ENCODE measurements at places on chromosomes 5 and 9.
A peak's percentile ranks its signal among the peaks of the same experiment; 100 is the strongest.

DNA sequence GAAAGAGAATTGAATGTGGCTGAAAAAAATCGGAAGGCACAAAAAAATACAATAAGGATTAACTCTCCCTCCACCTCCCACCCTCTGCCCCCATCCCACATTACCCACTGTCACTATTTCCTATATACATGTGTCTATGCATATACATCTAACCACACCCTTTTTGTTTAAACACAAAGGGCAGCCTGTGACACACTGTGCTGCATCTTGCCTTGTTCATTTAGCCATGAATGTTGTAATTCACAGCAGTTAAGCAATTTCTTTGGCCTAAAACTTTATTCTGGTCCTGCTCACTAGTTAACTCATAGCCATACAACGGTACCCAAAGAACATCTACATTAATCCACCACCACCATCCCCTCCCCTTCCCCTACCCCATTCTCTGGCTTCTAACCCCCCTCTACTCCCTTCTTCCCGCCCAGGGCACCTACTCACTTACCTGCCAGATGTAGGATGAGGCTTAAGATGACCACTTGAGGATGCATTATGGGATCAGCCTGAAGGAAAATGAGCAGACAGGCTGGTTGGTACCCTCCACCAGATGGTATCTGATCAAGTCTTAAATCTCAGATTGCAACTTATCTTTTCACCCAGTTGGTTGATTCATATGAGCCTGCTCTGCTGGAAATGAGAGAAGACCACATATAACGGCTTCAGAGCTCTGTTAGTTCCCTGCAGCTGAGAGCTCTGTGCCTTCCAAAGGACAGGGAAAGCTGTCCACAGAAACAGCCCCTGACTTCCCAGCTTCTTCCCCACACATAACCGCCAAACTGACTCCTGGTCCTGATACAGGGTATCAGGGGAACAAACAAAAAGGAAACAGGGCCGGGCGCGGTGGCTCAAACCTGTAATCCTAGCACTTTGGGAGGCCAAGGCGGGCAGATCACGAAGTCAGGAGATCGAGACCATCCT lies 1.2 kb downstream of the HAVCR1 start:
- no peak for DNase-seq

GRCh38 chr9:23552876-23553601 lies 273.0 kb downstream of the ELAVL2 start:
- no peak for DNase-seq

DNA sequence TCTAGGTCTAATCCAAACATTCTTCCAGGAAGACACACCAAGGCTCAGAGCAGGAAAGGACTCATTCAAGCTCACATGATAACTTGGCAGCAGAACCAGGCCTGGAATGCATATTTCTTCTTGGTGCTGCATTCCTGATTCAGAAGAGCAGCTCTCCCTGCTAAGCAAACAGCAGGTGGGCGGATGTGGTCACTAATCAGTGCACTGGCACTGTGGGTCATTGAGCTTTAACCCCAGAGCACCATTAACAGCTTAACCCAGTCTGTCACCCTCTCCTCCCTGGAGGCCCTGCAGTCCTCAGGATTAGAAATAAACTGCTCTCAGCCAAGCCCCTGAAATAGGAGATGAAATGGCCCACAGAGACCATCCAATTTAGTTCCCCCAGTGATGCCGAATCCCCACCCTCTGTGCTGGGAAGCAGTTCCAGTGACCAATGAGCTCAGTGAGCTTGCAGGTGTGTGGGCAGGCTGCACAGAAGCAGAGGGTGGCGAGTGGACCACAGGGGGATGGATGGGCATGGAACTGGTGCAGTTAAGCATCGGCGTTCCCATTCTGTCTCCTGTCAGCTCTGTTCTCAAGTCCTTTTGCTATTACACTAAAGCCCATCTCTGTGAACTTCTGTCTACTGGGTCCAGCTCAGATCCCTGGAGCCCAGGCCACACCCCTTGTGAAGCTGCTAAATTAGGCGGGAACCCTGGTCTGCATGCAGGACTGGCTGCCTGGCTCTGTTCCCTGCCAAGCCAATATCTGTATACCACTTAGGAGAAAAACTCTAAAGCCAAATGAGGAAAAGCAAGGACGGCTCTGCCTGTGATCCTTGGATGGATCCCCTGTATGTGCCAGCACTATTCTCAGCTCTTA lies 16.6 kb upstream of the MEGF9 start:
- DNase-seq, result peak; percentile 23

DNA sequence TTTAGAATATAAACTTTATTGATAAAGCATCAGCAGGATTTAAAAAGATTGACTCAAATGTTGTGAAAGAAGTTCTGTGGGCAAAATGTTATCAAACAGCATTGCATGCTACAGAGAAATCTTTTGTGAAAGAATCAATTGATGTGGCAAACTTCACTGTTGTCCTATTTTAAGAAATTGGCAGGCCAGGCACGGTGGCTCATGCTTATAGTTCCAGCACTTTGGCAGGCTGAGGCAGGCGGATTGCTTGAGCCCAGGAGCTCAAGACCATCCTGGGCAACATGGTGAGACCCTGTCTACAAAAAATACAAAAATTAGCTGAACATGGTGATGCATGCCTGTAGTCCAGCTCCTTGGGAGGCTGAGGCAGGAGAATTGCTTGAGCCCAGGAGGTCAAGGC lies 17.4 kb downstream of the ZBTB43 start:
- no peak for DNase-seq

DNA sequence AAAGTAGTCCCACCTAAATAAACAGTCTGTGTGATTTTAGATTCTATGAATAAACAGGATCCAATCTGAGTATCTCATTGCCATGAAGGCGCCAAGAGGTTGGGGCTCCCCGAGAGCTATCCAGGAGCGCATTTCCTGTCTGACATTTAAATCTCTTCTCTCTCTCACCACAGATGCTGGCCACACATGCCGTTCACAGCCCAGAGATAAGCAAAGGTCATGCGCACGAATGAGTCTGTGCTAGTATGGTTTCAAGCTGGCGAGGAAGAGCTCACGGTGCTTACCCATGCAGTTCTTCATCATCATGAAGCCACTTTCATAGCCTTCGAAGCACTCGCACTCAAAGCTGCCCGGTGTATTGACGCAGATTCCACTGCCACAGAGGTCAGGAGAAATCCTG lies 199.4 kb downstream of the FBN2 start:
- no peak for DNase-seq

Measured in NCI-H1417 (cell line).